ENCODE measurements at places on chromosomes 11 and 22.
A peak's percentile ranks its signal among the peaks of the same experiment; 100 is the strongest.

GRCh38 chr11:94767701-94768601, at the start of gene AMOTL1:
AMOTL1 (plus strand) TSS chr11:94768356; CDS start chr11:94768512, 156 bp downstream.
- DNase-seq, result peak; percentile 92

DNA sequence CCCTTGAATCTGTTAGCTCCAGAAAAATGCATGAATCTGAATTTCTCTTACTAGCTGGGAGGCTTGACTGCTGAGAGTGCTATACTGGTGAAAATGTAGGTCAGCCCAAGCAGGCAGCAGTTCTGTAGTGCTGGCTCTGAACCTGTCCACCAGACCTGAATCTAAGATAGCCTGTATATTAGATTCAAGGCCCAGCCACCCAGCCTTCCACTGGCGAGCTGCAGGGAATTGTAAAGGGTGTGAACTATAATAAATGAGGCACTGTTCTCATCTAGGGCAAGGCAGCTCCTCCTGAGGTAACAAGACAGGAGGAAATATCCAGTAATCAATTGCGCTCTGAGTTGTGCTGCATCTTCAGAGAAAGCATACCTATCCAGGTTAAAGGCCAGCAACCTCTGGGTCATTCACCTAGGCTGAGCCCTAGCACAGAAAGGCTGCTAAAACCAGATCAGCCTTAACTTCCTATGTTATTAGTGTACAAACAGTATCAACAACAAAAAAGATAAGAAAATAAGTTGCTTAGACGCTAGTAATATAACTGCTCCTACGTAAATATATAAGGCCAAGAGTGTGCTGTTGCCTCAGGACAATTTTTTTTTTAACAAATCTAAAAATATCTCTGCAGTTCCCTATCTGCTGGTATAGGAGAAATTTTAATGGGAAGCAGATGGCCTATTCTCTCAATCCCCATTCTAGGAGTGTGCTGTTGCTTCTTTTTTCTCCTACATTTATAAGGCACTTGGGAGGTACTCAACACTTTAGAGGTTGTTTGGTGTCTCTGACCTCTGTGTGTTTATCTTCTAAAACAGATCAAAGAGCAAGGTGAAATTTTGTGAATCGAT, 63.0 kb downstream of the RELT start:
- DNase-seq, result no peak

DNA sequence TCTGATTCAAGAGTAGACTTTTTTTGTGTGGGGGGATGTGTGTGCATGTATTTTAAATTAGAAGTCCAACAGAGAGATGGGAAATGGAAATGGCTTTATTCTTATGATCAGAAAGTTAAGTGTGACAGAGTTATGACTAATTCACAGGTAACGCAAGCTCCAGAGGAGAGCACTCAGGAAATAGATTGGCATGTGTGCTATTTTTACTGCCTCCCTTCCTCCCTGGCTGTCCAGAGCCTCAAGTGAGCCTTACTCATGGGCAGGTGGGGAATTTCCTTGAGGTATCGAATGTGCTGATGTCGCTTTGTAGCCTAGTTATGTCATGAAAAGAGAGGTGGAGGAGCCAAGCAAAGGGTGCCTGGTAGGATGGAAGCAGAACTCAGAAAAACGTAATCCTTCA, 70.3 kb upstream of the BDNF start:
- peak; percentile 30 for DNase-seq

DNA sequence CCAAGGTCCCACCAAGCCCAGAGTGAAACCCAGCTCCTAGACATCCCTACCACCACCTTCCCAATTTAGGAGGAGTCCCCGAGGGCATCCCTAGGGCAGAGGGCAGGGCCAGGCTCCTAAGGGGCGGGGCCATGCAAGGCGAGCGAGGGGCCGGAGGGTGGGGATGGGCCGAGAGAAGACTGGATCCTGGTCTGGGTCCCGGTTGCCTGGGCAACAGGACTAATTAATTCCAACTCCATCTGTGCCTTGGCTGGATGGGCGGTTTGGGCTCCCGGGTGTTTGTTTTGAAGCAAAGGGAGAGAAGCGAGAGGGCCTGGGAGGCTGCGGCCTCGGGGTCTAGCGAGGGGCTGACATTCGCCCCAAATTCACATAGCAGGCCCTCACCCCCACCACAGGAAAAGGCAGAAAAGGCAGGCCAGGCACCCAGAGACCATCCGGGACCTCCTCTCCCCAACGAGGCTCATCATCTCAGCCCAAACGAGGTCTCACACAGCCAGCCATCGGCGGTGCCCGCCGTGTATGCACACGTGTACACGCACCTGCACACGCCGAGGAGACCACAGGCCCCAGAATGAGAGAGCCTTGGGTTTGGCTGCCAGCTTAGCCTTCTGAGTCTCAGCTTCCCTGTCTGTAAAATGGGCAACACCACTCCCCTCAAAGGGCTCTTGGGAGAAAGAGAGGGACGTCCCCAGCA, 23.9 kb downstream of the ELFN2 start:
- DNase-seq, result no peak

DNA sequence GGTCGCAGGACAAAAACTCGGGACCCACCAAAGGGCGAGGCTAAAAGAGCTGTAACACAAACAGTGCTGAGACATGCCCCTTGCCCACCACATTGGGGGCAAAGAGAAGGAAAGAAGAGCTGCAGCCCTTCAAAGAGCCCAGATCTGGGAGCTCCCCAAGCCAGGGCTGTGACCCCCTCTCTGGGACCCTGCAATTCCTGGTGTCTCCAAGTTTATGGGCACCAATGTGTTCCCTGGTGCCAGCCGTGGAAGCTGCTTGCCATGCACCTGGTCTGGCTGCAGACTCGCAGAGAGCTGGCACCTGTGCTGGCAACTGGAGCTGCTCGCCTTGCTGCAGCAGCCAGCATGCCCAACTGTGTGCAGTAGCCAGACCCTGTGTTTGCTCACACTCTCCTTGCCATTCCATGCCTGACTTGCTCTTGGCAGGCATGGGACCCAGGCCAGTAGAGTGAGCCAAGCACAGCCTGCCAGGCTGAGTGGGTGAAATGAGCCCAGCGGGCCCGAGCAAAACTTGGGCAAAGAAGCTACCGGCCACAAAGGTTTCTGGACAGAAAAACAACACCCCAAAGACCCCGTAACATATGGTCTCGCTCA, 16.0 kb downstream of the RRP8 start:
- DNase-seq, result no peak

- DNase-seq, result no peak
Observed at GRCh38 chr11:120375076-120375475, 38.9 kb downstream of the ARHGEF12 start.

DNA sequence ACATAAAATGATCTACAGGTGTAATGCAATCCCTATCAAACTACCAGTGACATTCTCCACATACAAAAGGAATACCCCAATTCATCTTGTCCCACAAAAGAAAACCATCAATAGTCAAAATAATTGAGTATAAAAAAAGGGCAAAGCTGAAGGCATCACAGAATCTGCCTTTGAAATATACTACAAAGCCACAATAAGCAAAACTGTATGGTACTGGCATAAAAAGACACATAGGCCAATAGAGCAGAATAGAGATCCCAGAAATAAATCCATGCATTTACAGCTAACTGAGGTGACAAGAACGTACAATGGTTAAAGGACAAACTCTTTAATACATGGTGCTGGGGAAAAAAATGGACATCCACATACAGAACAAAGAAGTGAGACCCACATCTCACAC, 31.8 kb downstream of the ZNF195 start:
- DNase-seq, result no peak

GRCh38 chr22:33108037-33108436, 49.9 kb upstream of the SYN3 start:
- DNase-seq, result no peak

DNA sequence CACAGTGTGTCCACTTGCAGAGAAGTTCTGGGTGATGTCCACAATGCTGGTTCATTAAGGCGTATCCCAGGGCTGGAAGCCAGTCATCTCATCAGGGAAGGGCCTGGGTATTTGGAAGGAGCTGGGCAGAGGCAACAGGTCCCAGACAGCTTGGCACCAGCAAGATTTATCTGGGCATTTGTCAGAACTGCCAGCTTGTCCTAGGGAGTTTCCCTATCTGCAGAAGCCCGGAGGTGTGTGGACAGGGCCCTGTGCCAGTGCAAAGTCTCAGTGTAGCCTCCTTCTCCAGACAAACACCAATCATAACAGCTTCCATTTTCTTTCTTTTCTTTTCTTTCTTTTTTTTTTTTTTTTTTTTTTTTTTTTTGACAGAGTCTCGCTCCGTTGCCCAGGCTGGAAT, 125.3 kb upstream of the TIMP3 start:
- no peak for DNase-seq

DNA sequence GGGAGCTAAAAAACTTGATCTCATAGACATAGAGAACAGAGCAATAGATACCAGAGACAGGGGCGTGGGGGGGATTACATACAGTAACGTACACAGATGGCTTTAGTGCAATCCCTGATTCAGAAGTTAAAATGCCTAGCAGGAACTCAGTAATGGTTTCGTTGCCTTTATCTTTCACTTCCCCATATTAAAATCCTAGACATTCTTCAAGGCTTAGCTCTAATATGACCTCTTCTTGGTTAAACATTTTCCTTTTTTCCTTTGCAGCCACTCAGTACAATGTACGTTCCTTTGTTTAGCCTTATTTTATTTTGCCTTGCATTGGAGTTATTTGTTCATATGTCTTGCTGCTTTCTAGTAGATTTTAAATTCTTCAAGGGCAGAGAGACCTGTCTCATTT, 104.9 kb downstream of the C11orf87 start:
- DNase-seq, result no peak

- peak; percentile 40 for DNase-seq
Observed at GRCh38 chr11:13277768-13278608, at the start of gene BMAL1. BMAL1 (plus strand) TSS chr11:13277790; CDS start chr11:13354309, 76,519 bp downstream.

- DNase-seq, result no peak
Observed at GRCh38 chr11:75583718-75584658, 21.9 kb downstream of the SERPINH1 start.

GRCh38 chr11:120398132-120398531, 61.9 kb downstream of the ARHGEF12 start:
- no peak for DNase-seq

- no peak for DNase-seq
Observed at GRCh38 chr11:116111546-116111945, 607.3 kb upstream of the CADM1 start.

GRCh38 chr22:21714059-21714770, 21.4 kb downstream of the YPEL1 start:
- DNase-seq, result no peak

GRCh38 chr11:61735391-61735790, 17.0 kb upstream of the MYRF start:
- DNase-seq, result no peak

GRCh38 chr11:128613300-128613995, 26.1 kb upstream of the ETS1 start:
- no peak for DNase-seq

GRCh38 chr11:43962383-43963278, 20.2 kb downstream of the C11orf96 start:
- DNase-seq, result no peak

DNA sequence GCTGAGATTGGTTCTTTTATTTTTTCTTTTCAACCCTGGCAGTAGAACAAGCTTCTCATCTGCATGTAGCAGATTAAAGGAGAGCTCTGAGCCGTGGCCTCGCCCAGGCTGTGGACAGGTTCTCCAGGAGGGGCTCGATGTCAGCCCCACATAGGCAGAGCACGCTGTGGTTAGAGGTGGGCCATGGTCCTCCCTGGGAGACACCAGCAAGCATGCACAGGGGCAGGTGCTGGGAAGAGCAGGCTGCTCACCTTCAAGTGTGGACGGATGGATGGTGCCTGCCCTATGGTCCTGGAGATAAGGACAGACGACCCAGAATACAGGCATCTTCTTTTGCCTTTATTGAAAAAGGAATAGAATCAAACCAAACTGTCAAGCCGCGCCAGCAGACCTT, 634.8 kb downstream of the BRD1 start:
- DNase-seq, result no peak

- peak; percentile 82 for DNase-seq
Observed at GRCh38 chr11:66068154-66068821, 1.8 kb upstream of the PACS1 start.

DNA sequence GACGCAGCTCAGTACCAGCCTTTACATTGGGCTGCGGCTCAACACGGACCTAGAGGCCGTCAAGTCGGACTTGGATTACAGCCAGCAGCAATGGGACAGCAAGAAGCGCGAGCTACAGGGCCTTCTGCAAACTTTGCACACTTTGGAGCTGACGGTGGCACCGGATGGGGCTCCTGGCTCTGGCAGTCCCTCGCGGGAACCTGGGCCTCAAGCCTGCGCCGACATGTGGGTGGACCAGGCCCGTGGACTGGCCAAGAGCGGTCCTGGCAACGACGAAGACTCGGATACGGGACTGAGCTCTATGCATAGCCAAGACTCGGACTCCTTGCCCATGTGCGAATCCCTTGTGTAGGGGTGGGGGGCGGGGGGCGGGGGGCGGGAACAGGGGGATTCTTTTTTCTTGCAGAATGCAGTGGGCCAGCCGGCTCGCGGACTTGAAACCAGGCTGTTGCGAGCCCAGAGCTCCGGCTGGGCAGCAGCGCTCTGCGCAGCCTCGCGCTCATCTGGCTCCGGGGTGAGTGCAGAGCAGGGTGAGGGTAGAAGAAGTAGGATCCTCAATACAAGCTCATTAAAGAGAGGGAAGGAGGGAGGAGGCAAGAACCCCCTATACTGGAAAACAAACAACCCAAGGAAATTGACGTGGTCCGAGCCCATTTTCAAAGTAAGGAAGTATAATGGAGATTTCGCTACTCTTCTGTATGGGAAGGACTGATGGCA, 1.8 kb downstream of the RASSF10 start:
- no peak for DNase-seq

DNA sequence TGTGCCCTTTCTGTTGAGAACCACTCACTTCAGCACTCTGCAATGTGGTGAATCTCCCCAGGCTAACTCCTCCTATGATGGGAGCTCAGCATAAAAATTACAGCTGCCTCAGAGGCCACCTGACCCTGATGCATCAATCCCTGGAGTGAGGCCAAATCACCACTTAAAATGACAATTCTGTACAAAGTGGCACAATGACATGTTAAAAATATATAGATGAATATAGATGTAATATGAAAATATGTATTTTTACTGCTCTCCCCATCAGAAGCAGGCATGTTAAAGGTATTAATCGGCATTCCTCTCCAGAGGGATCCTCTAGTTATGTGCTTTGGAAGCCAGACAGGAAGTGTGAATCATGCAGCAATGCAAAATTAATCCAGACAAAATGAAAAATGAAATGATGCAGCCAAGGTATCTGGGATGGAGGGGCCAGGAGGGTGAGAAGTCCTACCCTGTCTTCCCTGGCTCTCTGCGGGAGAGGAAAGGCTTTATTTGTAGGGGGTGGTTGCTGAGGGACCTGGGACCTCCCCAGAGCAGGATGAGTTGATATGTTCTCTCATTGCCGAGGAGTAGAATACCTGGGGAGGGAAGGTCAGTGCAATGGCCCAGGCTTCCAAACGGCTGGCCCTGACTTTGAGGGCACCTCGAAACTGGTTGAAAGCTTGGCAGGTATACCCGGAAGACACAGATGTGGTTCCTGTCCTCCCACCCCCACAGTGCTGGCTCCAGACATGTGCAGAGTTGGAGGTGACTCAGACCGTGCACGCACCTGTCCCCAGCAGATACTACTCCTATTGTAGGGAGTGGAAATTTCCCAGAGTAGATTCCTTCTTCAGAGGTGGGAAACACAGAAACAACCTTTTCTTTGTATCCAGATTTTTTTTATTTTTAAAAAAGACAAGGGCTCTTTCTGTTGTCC, 347.9 kb upstream of the NCAM1 start:
- peak; percentile 55 for DNase-seq

All from PC-9 (cell line).